ENCODE measurements at places on chromosomes 16 and 17. TPM values are rescaled to one million over a fixed set of nuclear protein-coding genes. Genes with fewer than 3 reads are reported as not detected.

DRC3 gene
- 0.33 TPM for total RNA-seq

GRCh38 chr17:5877948-5878347 is 192.2 kb upstream of the WSCD1 start:
- H3K4me1 ChIP-seq: no peaks in the 10 kb centered on the region
- no peaks in the 10 kb centered on the region for H3K36me3 ChIP-seq
- no peak overlapping the region for H3K4me3 ChIP-seq
- H3K27me3 ChIP-seq: no peaks in the 10 kb centered on the region
- DNase-seq: no peak
- no peak overlapping the region for H3K27ac ChIP-seq

PITPNM3 gene
- 0.99 TPM for total RNA-seq

DNA sequence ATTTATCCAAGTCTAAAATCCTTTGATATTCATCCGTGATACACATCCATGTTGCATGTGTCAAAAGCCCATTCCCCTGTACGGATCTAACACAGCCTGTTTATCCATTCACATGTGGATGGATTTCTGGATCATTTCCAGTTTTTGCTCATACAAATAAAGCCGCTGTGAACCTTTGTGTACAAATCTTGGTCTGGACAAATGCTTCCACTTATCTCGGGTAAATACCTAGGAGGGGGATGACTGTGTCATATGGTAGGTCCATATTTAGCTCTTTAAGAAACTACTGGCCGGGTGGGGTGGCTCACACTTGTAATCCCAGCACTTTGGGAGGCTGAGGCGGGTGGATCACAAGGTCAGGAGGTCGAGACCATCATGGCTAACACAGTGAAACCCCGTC is 6.3 kb upstream of the TBCD start:
- H3K36me3 ChIP-seq: peaks cover 4% of the 10 kb centered on the region
- no peak for DNase-seq
- no peaks in the 10 kb centered on the region for H3K4me1 ChIP-seq
- no peak overlapping the region for H3K4me3 ChIP-seq
- H3K27me3 ChIP-seq: no peaks in the 10 kb centered on the region

DNA sequence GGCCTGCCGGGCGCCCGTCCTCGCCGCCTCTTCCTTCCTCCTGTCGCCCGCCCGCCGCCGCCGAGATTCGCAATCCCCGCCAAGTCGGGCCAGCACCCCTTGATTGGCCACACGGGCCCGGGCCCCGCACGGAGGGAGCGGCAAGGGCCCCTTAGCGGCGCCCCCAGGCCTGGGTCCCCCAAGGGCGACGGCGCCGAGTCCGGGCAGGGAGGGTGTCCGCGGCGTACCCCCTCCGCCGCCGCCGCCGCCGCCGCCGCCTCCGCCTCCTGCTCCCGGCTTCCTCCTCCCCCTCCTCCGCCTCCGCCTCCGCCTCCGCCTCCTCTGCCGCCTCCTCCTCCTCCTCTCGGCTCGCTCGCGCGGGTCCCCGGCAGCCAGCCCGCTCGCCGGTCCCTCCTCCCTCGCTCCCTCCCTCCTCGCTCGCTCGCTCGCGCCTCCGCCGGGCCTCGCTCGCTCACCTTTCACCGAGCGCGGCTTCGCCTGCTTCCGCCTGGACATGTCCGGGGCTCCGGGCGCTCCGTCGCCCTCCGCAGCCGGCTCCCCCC is 561 bp downstream of the ZNF423 start:
- H3K27me3 ChIP-seq: peaks cover 23% of the 10 kb centered on the region
- no peaks in the 10 kb centered on the region for H3K4me1 ChIP-seq
- peak; percentile 78 for DNase-seq
- H3K36me3 ChIP-seq: no peaks in the 10 kb centered on the region

NPLOC4 gene
- total RNA-seq: 49.8 TPM

INCA1 gene
- total RNA-seq: 0.33 TPM

DNA sequence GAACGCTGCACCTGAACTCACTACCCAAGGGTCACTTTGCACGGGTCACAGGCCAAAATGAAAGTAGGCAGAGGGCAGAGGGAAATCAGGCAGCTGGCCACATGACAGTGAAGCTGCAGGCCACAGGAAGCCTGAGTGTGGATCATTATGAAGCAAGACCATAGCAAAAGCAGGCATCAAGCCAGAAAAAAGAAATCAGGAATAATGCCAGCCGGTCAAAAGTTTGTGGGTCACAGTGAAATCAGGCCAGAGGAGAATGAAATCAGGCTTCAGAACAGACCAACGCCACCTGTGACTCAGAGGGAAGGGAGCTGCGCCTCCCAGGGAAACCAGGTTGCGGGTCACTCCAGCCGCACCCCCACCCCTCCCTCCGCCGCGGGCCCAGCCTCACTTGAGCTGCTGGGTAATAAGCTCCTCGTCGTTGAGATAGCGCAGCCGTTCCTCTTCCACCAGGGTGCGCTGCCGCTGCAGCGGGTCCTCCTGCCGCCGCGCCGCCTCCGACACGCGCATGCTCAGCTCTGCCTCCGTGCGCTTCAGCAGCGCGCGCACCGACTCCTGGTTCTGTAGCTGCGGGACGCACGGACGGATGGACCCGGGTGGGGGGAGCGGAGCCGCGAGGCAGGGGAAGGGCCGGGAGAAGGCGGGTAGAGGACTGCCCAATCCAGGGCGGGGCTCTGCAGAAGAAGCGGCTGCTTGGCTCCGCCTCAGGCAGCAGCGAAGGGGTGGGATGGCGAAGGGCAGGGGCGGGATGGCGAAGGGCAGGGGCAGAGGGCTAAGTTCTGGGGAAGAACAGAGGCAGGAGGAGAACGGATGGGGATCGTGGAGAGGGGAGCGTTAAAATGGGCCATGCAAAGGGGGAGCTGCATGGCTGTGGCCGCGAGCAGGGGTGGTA is 47.7 kb downstream of the SRCIN1 start:
- no peaks in the 10 kb centered on the region for H3K36me3 ChIP-seq
- H3K4me1 ChIP-seq: peaks cover 7% of the 10 kb centered on the region
- no peak overlapping the region for H3K4me3 ChIP-seq
- H3K27me3 ChIP-seq: peaks cover 55% of the 10 kb centered on the region
- peak; percentile 92 for DNase-seq
- H3K27ac ChIP-seq: no peak overlapping the region

FAM222B gene
- total RNA-seq: 2.8 TPM

DNA sequence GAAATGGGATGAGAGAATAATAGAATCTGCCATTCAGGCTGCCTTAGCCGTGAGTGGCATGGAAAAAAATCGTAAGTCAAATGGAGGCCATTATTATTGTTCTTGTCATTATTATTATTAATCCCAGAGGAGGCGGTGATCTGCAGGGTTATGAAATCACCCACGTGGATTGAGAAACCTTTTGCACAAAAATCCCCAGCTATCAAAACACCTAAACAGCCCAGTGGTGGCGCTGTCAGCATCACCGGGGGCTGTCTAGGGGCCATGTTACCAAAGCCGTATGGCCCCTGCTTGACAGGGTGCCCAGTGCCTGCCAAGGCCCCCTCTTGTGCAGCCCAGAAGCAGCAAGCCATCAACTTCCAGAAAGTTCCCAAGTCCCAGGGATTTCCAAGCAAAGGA is 25.2 kb downstream of the CNGB1 start:
- H3K4me3 ChIP-seq: no peak overlapping the region
- DNase-seq: no peak
- H3K27ac ChIP-seq: no peak overlapping the region

GRCh38 chr16:62014319-62014923 is 21.8 kb downstream of the CDH8 start:
- H3K36me3 ChIP-seq: no peaks in the 10 kb centered on the region
- no peak overlapping the region for H3K27ac ChIP-seq
- no peak for DNase-seq
- no peaks in the 10 kb centered on the region for H3K4me1 ChIP-seq
- H3K27me3 ChIP-seq: no peaks in the 10 kb centered on the region
- no peak overlapping the region for H3K4me3 ChIP-seq

GRCh38 chr16:72832621-72833248 is 215.2 kb downstream of the ZFHX3 start:
- no peak overlapping the region for H3K27ac ChIP-seq
- H3K4me1 ChIP-seq: peaks cover under 1% of the 10 kb centered on the region
- H3K27me3 ChIP-seq: no peaks in the 10 kb centered on the region
- H3K4me3 ChIP-seq: no peak overlapping the region

SDR42E2 gene
- total RNA-seq: not detected

- peaks cover 2% of the 10 kb centered on the region for H3K4me1 ChIP-seq
- H3K4me3 ChIP-seq: no peak overlapping the region
- H3K27me3 ChIP-seq: no peaks in the 10 kb centered on the region
- peaks cover 5% of the 10 kb centered on the region for H3K36me3 ChIP-seq
- peak; percentile 96 for DNase-seq
- no peak overlapping the region for H3K27ac ChIP-seq
Measured at GRCh38 chr17:37273409-37274051, 102.3 kb upstream of the C17orf78 start.

GRCh38 chr17:18267927-18268711 is 7.7 kb downstream of the MIEF2 start:
- peaks cover 13% of the 10 kb centered on the region for H3K36me3 ChIP-seq
- peak overlapping the region; percentile 20 for H3K27ac ChIP-seq
- H3K27me3 ChIP-seq: no peaks in the 10 kb centered on the region
- no peak for DNase-seq
- H3K4me1 ChIP-seq: peaks cover 3% of the 10 kb centered on the region

CCDC78 gene
- 1.8 TPM for total RNA-seq

CDR2L gene
- total RNA-seq: 12.2 TPM
